B cell (primary cell): ENCODE measurements at places on chromosomes 16 and 17. TPM values are rescaled to one million over a fixed set of nuclear protein-coding genes. Genes with fewer than 3 reads are reported as not detected.

The PRSS27 gene
- total RNA-seq, result 2.4 TPM in 2 replicates

GRCh38 chr16:73062743-73063733, 15.1 kb upstream of the ZFHX3 start:
- peaks cover 63% of the 10 kb centered on the region for H3K27me3 ChIP-seq
- peak; percentile 37 for DNase-seq
- H3K36me3 ChIP-seq, result no peaks in the 10 kb centered on the region
- no peak overlapping the region for H3K4me3 ChIP-seq

DNA sequence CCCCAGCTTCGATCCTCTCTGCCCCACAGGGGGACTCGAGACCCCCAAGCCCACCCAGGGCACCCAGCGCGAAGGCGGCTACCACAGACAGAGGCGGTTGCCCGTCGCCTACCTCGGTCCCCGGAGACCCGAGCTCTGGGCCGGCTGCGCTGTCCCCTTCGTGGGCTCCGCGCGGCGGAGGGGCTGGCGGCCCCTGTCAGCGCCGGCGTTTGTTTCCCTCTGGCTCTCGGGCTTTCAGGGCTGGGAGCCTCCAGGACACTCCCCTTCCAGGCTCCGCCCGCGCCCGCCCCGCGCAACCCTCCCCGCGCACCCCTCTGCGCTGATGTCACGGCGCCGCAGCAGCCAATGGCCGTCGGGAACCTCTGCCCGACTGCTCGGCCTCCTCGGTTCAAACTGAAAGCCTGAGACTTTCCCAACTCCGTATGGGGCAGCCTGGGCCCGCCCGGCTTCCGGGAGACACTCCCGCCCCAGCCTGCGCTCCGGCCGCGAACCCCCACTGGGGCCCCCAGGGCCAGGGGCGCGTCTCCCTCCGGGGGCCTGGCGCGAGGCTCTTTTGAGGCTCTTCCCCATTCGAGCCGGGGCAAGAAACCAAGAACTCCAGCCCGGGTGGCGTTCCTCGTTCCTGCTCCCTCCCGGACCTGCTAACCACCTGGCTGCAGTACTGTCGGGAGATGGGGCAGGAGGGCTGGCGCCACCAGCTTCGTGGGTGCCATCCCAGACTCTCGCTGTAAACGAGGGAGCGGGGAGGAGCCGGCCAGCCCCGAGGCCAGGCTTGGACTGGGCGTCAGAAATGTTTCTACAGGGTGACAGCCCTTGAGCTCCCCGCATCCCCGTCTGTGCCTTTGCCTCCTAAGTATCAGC, at the start of gene CDC42EP4:
Gene CDC42EP4 (minus strand): TSS at position 221 of the 861 bp plus-strand sequence. CDS start 25,501 bp downstream, outside the sequence.
- H3K27ac ChIP-seq, result peak within 1 kb of the TSS; percentile 70
- DNase-seq, result peak; percentile 83
- H3K27me3 ChIP-seq, result peaks cover 16% of the 10 kb centered on the region
- peaks cover 30% of the 10 kb centered on the region for H3K4me1 ChIP-seq
- peak within 1 kb of the TSS; percentile 67 for H3K4me3 ChIP-seq

The LHX1 gene
- total RNA-seq, result not detected in 2 replicates

GRCh38 chr17:47879028-47879585, 16.9 kb upstream of the SP2 start:
- H3K4me1 ChIP-seq, result peaks cover 4% of the 10 kb centered on the region
- H3K4me3 ChIP-seq, result no peak overlapping the region
- no peak for DNase-seq
- H3K27me3 ChIP-seq, result no peaks in the 10 kb centered on the region

The ABCA8 gene
- total RNA-seq, result not detected in 2 replicates

- no peak for DNase-seq
- H3K4me1 ChIP-seq, result no peaks in the 10 kb centered on the region
- no peak overlapping the region for H3K4me3 ChIP-seq
- no peaks in the 10 kb centered on the region for H3K27me3 ChIP-seq
Measured at GRCh38 chr17:65790241-65790640, 228.8 kb upstream of the AXIN2 start.

The PROCA1 gene
- total RNA-seq, result 24.4 and 26.8 TPM in 2 replicates

DNA sequence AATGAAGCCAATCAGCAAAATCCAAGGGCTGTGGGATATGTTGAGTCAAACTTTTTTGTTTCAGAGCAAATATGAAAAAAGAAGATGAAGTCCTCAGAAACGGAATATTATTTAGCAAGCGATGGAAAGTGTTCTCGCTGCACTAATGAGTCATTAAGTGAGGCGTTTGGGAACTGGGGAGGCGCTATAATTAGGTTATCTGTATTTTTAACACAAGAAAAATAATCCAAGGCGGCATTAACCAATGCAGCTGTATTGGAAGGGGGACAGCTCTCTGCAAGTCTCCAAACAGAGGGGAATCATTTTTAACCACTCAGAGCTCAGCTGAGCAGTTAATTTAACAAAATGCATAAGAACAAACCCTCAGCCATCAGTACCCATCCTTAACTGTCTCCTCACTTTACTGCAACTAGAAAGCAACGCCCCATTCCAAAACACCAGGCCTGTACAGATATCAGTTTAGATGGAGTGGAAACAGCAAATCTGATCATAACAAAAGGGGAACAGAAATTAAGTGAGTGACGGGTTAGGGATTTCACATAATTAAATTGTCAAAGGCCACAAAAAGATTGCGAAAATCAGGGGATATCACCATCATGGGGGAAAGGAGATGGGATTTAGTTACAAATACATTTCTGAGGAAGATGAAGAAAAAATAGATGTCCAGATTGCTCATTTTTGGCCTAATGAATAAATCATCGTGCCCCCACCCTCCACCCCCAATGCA, 211.0 kb upstream of the TOX3 start:
- H3K4me3 ChIP-seq, result no peak overlapping the region
- H3K27me3 ChIP-seq, result no peaks in the 10 kb centered on the region
- H3K36me3 ChIP-seq, result no peaks in the 10 kb centered on the region
- no peak for DNase-seq
- no peaks in the 10 kb centered on the region for H3K4me1 ChIP-seq
